Cardiac septum (tissue), 1 donor: ENCODE measurements at places on chromosomes 3 and 15. TPM values are rescaled to one million over a fixed set of nuclear protein-coding genes. Genes with fewer than 3 reads are reported as not detected.

DNA sequence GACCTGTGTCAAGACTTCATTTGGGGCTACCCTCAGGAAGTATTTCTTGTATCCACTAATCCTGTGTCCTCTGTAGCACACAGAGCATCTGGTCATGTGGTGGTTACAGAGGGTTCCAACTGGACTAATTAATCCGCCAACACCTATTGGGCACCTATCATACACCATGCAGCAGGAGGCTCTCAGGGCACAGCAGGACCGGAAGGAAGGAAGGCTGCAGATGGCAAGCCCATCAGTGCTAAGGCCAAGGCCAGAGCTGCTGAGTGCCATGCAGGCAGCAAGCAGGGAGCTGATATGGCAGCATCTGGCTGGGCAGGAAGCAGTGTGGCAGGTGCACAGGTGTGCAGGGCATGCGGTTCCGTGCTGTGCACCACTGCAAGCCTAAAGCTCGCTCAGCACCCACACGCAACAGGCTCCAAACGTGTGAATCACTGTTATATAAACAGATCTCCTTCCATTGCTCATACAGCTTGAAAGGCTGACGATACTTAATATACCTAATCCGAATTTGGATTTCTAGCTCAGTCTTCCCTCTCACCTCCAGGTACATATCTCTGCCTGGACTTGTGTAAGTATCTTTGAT is 64.4 kb upstream of the SNRPA1 start:
- no peak for DNase-seq

GRCh38 chr15:78399091-78399490 is 38.9 kb upstream of the IREB2 start:
- DNase-seq = no peak

GRCh38 chr15:39730552-39730951 is 52.1 kb downstream of the FSIP1 start:
- DNase-seq = no peak

Gene DCBLD2
- 67.7 TPM for total RNA-seq
